Activated CD8-positive, alpha-beta T cell treated with anti-CD3 and anti-CD28 coated beads, Interleukin-2, amount 10 ng/mL, durations not matched to agents 7 days and 5 days (primary cell): ENCODE measurements at places on chromosomes 5 and 9. TPM values are rescaled to one million over a fixed set of nuclear protein-coding genes. Genes with fewer than 3 reads are reported as not detected.

- DNase-seq, result no peak
Observed at GRCh38 chr9:81549500-81550206, 139.7 kb downstream of the TLE1 start.

STRBP gene
- 26.1 TPM for total RNA-seq

KIF4B gene
- 0.05 TPM for total RNA-seq

PNPLA7 gene
- total RNA-seq, result 3.7 TPM

GRCh38 chr5:180873615-180874520 is 12.8 kb upstream of the ZFP62 start:
- DNase-seq, result no peak

DNA sequence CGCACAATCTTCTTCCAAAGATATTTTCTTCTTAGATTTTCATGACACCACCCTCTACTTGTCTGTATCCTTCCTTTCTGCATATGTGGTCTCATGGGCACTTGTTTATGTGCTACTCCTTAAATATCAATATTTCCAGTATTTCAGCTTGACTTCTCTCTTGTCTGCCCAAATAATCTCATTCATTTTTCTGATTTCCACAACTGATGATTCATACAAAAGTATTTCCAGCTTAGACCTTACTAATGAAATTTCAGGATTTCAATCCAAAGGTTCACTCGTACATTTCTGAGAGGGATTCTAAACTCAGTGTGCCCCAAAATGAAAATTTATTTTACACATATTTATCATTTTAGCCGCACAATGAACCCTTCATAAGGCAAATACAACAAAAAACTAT is 928.9 kb upstream of the C9orf72 start:
- DNase-seq, result no peak

TENT4A gene
- total RNA-seq, result 45.5 TPM

- no peak for DNase-seq
Observed at GRCh38 chr9:123447934-123448646, 92.1 kb downstream of the CRB2 start.

AGXT2 gene
- not detected for total RNA-seq

KCNV2 gene
- not detected for total RNA-seq

GRCh38 chr9:136856079-136856476 is 3.9 kb downstream of the MAMDC4 start:
- DNase-seq, result no peak

DNA sequence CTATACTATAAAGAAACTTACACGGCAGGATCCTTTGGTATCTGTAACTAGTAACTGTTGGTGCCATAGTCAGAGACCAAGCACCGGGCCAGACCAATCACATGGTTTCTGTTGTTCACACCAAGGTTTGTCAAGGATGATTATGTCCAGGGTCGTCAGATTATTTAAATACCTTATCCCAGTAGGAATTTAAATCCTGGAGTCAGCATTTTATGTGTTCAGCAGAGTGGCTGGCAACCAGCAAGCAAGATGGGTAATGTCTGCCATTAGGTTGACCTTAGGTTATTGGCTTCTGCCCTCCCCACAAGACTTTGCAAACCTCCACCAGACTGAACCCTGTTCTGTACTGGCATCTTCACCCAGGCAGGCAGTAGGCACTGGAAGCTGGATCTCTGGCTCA is 39.3 kb upstream of the TMOD1 start:
- DNase-seq, result no peak

IL4 gene
- not detected for total RNA-seq

BARHL1 gene
- not detected for total RNA-seq

DNA sequence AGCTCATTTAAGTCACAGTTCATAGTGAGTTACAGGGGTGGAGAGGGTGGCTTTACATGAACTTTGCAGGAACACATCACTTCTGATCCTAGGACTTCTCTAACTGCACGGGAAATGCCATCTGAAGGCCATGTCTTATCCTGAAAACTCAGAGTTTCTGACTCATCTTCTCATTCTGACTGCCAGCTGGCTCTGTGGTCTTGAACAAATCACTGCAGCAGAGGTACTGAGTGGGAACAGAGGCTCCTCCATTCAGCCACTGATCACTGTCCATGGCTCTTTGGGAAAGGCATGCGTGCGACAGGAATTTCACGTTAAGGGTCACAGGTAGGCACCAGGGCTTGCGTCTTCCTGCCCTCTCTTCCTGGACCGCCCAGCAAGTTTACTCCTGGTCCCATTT is 114.6 kb upstream of the LRRTM2 start:
- no peak for DNase-seq

SPATA31A7 gene
- not detected for total RNA-seq

CARD9 gene
- 1.4 TPM for total RNA-seq

TMED9 gene
- 109 TPM for total RNA-seq

- no peak for DNase-seq
Observed at GRCh38 chr9:70480405-70480980, 66.0 kb upstream of the KLF9 start.

PPIC gene
- total RNA-seq, result not detected

GFI1B gene
- not detected for total RNA-seq

DNA sequence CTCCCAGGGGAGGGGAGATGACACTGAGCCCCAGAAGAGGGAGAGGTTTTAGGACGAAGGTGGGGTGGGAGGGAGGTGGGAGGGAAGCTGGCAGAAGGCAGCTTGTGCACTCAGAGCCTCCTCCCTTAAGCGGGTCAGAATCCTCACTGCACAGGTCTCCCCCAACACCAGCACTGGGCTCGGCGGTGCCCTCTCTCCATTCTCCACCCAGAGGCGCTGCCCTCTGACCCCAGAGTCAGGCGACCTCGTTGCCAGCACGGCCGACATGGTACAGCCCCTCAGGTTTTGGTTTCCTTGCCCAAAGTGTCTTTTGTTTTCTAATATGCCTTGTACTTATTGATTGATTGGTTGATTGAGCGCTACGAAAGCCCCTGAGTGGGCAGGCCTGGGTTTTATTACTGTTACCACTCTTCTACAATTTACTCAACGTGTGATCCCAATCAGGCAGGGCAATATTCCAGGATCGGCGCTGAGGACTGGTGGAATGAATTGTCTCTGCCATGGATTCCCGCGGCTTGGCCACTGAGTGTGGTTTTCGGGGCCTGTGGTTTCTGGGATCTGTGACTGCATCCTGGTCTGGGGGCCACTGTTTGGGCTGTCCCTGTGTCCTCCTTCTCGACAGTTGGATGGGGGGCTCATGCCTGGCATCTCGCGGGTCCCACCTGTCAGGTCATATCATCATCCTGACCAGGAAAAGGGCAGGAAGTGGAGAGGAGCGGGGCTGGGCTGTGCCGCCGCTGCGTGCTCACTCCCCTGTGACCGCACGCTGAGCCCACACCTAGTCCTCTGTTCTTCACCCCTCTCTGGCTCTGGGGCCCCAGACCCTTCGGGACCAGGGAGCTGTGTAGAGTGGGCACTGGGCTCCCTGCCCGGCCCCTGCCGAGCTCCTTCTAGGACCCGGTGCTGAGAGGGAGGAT is 9.6 kb upstream of the FCN2 start:
- DNase-seq, result no peak

DNA sequence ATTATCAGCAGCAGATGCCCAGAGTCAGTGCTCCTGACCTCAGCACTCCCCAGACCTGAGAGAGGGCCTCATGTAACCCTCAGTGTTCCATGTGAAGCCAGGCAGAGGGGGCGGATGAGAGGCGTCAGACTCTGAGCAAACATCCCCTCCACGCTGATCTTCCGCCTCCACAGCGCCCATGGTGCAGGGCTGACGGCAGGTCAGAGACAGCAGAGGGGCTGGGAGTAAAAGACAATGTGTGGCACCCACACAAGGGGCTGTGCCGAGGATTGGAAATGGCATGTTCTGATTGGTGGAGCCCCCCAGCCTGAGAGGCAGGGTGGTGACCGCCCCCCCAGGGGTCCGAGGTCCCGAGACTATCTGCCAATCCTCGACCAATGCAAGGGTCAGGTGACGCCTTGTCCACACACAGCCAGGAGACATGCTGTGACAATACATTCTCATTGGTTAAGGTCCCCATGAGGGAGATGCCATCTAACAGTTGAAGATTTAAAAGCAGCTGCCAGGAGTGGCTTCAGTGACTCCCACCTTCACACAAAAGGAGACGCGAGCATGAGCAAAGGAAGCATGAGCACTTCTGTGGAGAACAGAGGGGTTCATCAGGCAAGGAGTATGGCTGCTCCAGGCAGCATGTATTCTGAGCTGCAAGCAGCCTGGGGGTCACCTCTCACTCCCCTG is 19.3 kb upstream of the SLC25A51 start:
- no peak for DNase-seq

TMEM252 gene
- not detected for total RNA-seq

PDE8B gene
- total RNA-seq, result not detected

- peak; percentile 18 for DNase-seq
Observed at GRCh38 chr5:6792911-6793471, 79.8 kb downstream of the TENT4A start.

- DNase-seq, result no peak
Observed at GRCh38 chr9:129109952-129110739, 447 bp downstream of the CRAT start.

- no peak for DNase-seq
Observed at GRCh38 chr9:89179540-89179894, 899 bp upstream of the SHC3 start.

DNA sequence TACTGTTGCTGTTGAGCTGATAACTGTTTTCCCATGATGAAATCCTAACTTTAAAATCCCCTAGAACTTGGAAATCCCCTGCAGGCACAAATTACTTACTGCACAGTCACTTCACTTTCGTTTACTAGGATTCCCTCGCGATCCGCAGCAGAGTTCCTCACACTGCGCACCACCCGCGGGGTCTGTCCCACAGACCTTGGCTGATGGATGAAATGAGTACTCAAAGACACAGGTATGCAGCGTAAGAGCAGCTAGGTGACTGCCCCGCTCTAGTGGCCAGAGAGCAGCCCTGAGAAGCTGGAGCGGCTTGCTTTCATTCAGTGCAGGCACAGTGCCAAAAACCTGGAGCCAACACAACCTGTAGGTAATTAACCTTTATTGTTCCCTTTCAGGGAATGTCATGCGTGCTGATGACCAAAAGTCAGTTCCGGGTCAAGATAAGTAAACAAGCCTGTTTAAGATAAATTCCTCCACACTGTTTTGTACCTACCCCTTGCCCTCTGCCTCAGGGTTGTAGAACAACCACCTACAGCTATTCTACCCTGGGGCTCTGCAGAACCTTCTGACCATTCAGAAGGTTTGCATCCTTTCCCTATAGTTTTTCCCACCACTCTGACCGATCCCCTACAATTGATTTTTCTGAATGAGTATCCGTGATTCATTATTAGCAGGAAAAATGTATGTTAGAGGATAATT is 191.2 kb downstream of the CDH9 start:
- DNase-seq, result no peak

CKMT2 gene
- total RNA-seq, result not detected

SLC6A3 gene
- total RNA-seq, result not detected

- no peak for DNase-seq
Observed at GRCh38 chr5:169331292-169331852, 30.4 kb upstream of the SLIT3 start.

DNA sequence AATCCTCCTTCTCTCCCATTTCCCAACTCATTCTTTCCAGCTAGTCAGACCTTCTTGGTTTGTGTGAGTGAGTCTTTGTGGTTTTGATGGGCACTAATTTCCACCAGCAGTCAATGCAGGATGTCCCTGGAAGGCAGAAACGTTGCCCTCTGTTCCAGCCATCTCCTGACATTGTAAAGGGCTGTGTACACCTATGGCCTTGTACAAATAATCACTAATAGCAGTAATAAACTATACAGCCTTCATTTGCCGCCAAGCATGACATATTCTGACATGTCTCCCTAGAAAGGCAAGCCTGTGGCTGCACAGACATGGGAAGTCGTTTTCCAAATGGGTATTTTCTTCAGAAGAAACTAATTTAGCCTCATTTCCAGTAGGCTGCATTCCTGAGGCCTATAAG is 18.4 kb upstream of the DENND1A start:
- no peak for DNase-seq

- no peak for DNase-seq
Observed at GRCh38 chr5:113047733-113048652, 71.4 kb downstream of the DCP2 start.

DNA sequence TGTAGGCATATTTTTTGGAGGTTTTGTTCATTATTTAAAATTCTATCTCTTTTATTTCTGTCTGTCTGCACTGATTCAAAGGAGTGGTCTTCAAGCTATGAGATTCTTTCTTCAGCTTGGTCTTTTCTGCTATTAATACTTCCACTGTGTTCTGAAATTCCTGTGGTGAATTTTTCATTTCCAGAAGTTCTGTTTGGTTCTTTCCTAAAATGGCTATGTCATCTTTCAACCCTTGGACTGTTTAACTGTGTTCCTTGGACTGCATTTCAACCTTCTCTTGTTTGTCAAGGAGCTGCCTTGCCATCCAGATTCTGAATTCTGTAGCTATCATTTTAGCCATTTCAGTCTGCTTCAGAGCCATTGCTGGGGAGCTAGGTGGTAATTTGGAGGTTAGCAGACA is 76.3 kb downstream of the CERT1 start:
- DNase-seq, result no peak

GRCh38 chr5:122259995-122260394 is 52.0 kb upstream of the SNCAIP start:
- DNase-seq, result no peak

PTCD2 gene
- total RNA-seq, result 8.4 TPM

MUSK gene
- not detected for total RNA-seq

- DNase-seq, result no peak
Observed at GRCh38 chr5:140295414-140295813, 7.5 kb downstream of the PFDN1 start.

DPH7 gene
- 37.1 TPM for total RNA-seq
